ENCODE measurements at places on chromosomes 2 and 18.
A peak's percentile ranks its signal among the peaks of the same experiment; 100 is the strongest.

GRCh38 chr2:60521626-60522025 lies 31.8 kb downstream of the BCL11A start:
- DNase-seq: no peak

- no peak for DNase-seq
These were observed 296.6 kb upstream of the CRIM1 start for GRCh38 chr2:36058953-36059352.

GRCh38 chr2:105915005-105915558 lies 170.4 kb downstream of the NCK2 start:
- DNase-seq: peak; percentile 41

GRCh38 chr2:60498127-60498815 lies 55.2 kb downstream of the BCL11A start:
- DNase-seq: no peak

GRCh38 chr2:54669677-54670484 lies 53.6 kb upstream of the EML6 start:
- DNase-seq: no peak
